Hepatocyte (in vitro differentiated cells): ENCODE measurements at places on chromosomes 1 and 21. TPM values are rescaled to one million over a fixed set of nuclear protein-coding genes. Genes with fewer than 3 reads are reported as not detected.

DEPDC1 gene
- 2.1 and 2.9 TPM in 2 replicates for polyA plus RNA-seq

NOL9 gene
- 7.8 and 13.7 TPM in 2 replicates for polyA plus RNA-seq

PTPRC gene
- polyA plus RNA-seq: 0.11 TPM in 1 of 2 replicates, not detected in the other

RPTN gene
- not detected in 2 replicates for polyA plus RNA-seq

LRIG2 gene
- 3.6 and 4.3 TPM in 2 replicates for polyA plus RNA-seq

ADAMTS5 gene
- polyA plus RNA-seq: 0.94 and 1.4 TPM in 2 replicates

FBLIM1 gene
- 102 and 120 TPM in 2 replicates for polyA plus RNA-seq

CFHR5 gene
- polyA plus RNA-seq: 0.36 TPM in 1 of 2 replicates, not detected in the other

OR2L3 gene
- not detected in 2 replicates for polyA plus RNA-seq

DNA sequence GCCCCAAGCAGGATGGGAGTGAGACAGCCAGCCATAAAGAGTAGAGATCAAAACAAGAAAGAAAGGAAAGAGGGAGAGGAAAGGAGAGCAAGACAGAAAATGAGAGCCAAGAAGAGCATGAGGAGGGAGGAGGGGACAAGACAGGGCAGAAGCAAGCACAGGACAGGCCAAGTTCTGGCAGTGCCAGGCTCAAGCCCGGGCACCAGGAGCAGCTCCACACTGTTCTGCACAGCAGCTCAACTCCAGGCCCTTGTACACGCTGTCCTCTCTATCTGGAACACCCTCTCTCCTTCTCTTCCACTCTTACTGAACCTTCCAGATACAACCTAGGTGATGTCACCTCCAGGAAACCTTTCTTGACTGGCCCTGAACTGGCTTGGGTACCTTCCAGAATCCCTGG lies 11.7 kb downstream of the IFFO2 start:
- DNase-seq: no peak

GRCh38 chr1:57157818-57158603 lies 192.2 kb upstream of the C8B start:
- DNase-seq: peak; percentile 8

DNA sequence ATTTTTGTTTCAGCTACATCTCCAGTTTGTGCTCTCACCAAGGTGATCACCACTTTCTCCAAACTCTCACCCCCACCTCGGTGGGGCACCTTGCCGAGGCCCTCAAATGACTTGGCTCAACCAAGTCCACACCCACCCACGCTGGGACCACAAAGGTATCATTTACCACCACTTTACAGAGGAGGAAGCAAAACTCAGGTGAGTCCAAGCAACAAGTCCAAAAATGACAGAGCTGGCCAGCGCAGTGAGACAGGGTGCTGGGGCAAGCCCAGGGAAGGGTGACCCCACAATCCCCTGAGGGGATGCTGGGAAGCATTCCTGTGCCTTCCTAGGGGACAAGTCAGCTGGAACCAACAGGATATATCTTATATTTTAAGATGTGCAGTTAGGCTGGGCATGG lies 24.7 kb downstream of the SSBP3 start:
- no peak for DNase-seq

- DNase-seq: no peak
Observed at GRCh38 chr1:112344754-112345423, 51.1 kb upstream of the CTTNBP2NL start.

DNA sequence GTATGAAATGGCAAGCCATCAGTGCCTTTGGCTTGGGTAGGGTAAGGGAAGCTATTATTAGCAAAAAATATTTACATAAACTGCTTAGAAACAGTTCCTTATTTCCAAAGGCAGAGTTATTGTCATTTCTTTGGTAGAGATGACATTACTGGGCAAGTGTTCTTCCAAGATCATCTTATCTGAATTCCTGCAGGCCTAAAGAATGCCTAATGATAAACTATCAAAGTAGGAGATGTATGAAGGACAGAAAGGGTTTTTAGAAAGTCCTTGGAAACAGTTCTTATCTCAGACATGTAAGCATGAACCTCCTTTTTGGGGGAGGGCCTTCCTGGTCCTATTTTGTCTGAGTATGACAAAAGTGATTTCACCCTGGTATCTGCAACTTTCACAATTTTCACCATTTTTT lies 5.1 kb upstream of the FRRS1 start:
- no peak for DNase-seq

- no peak for DNase-seq
Observed at GRCh38 chr1:33171977-33172813, 9.6 kb downstream of the TRIM62 start.

DNA sequence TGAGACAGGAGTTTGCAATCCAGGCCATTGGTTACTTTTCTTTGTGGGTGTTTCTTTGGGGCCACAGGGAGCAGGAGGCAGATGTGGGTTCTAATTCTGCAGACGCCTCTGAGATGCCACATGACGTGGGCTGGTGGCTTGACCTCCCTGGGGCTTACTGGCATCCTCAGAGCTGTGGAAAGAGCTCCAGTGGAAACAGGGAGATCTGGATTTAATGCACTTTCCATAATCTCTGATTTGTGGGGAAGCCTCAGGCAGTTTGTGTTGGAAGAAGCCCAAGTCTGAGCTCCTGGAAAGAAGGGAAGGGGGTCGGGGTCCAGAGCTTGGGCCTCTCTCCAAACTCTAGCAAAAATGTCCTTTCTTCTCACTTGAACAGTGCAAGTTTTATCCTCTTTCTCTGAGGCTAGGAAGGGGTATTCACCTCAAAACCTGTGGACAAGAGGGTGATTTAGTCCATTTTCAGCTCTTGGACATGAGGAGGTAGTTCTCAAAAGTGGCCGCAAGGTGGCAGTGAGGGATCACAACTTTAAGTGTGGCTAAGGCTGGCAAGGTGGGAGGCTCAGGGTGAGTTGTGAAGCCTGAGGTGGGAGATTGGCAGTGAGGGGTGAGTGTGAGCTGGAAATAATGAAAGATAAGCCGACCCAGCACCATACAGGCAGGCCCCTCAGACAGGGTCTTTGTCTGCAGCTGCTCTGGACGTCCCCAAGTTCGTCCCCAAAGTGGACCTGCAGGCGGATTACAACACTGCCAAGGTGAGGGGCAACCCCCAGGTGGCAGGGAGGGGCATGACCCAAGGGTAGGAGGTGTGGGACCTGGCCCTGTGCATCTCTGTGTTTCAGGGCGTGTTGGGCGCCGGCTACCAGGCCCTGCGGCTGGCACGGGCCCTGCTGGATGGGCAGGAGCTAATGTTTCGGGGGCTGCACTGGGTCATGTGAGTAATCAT lies 9.2 kb downstream of the IKBKE start:
- peak; percentile 88 for DNase-seq

- DNase-seq: no peak
Observed at GRCh38 chr1:114594046-114594445, 12.6 kb upstream of the BCAS2 start.

GRCh38 chr21:45507523-45507875 lies 34.7 kb downstream of the SLC19A1 start:
- no peak for DNase-seq

DNA sequence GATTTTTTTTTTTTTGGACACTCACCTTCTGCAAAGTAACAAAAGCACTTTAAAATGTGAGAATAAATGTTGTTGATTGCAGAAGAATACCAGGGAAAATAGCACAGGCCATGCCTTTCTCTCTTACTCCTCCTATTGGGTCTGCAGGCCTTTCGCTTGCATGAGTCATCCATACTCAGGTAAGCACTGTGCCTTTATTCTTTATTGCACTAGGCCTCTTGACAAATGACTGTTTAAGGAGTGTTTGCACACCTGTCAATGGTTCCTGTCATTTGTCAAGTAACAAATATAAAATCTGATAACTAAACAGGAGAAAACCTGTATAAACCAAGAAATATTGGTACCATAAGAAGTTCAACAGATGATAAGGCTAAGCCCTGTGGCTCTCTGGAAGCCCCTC lies 106.5 kb downstream of the RGS7 start:
- peak; percentile 63 for DNase-seq

DNA sequence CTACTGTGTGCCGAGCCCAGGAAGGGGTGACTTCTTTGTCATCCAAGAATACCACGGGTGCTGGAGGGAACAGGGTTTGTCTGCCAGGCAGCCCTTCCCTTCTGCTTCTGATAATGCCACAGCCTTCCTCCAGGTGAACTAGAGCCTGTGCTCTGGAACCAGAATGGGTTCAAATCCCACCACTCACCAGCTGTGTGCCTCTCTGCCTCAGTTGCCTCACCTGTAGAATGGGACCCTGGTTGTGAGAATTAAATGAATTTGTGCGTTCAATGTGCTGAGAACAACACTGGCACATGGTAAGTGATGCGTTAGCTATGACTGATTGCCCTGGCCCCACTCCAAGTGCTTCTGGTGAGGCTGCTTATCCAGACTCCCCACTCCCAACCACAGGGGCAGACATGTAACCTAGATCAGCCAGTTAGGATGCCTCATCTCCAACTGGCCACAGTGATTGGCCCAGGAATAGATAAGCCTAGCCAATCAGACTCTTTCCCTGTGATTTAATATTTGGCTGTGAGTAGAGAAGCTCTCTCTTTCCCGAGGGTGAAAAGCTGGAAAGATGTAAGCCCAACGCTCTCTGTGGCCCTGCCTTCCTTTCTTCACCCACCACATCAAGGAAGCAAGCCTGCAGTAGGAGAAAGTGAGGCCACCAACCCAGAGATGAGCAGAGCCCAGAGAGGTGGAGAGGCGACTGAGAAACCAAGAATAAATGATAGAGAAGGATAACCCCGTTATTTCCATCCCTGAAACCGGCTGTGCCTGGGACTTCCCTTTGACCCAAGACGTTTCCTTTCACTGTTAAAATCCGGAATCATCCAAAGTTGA lies 20.8 kb upstream of the LAPTM5 start:
- DNase-seq: peak; percentile 76

- DNase-seq: no peak
Observed at GRCh38 chr1:202090994-202091393, 31.7 kb upstream of the GPR37L1 start.

GRCh38 chr1:145889722-145890121 lies 4.1 kb upstream of the ANKRD35 start:
- no peak for DNase-seq

DNA sequence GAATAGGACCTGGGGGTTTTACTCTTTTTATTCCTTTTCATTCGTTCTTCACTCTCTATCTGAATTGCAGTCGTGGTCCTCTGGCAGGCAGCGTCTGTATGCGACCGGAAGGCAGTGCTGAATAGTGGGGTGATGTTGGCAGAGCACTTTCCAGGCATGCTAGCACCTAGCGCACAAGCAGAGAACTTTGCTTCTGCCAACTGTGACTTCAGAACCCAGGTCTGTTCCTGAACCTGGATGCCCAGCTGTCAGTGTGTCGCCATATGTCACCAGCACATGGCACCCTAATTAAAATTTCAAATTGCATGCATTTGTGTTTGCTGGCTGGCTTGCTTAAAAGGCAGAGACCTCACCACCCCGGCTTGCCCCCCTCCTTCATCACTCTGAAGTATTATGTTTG lies 116.2 kb downstream of the NFIA start:
- DNase-seq: no peak
